ENCODE measurements at places on chromosomes 1 and 21. TPM values are rescaled to one million over a fixed set of nuclear protein-coding genes. Genes with fewer than 3 reads are reported as not detected.

Gene PPM1J
- total RNA-seq = 2.7 TPM

- no peaks in the 10 kb centered on the region for H3K36me3 ChIP-seq
- no peak overlapping the region for H3K4me3 ChIP-seq
- no peak for DNase-seq
- no peaks in the 10 kb centered on the region for H3K4me1 ChIP-seq
Observed at GRCh38 chr1:2466958-2467554, 9.0 kb upstream of the PLCH2 start.

- no peaks in the 10 kb centered on the region for H3K36me3 ChIP-seq
- H3K4me3 ChIP-seq = no peak overlapping the region
- DNase-seq = no peak
- no peak overlapping the region for H3K27ac ChIP-seq
Observed at GRCh38 chr1:102550729-102551384, 554.1 kb upstream of the OLFM3 start.

DNA sequence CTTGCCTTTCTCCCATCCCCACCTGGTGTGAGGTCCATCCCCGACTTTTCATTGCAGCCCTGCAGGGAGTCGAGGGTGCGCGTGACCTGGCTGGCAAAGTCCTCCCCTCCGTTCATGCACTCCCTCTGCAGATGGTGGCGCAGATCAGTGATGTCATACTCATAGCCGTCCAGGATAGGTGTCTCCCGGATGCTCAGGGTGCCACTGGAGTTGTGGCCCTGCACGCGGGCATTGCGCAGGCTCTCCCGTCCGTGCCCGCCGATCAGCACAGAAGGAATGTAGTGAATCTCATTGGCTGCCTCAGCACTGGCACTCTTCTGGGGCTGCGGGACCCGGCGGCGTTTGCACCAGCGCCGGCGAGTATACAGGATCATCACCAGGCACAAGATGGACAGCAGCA, 132.1 kb downstream of the ASTN1 start:
- no peaks in the 10 kb centered on the region for H3K4me1 ChIP-seq
- H3K36me3 ChIP-seq = no peaks in the 10 kb centered on the region
- no peak for DNase-seq
- H3K27ac ChIP-seq = no peak overlapping the region
- no peaks in the 10 kb centered on the region for H3K27me3 ChIP-seq

GRCh38 chr1:181124291-181124751, 35.8 kb downstream of the IER5 start:
- H3K27ac ChIP-seq = no peak overlapping the region
- H3K36me3 ChIP-seq = no peaks in the 10 kb centered on the region
- no peaks in the 10 kb centered on the region for H3K27me3 ChIP-seq

DNA sequence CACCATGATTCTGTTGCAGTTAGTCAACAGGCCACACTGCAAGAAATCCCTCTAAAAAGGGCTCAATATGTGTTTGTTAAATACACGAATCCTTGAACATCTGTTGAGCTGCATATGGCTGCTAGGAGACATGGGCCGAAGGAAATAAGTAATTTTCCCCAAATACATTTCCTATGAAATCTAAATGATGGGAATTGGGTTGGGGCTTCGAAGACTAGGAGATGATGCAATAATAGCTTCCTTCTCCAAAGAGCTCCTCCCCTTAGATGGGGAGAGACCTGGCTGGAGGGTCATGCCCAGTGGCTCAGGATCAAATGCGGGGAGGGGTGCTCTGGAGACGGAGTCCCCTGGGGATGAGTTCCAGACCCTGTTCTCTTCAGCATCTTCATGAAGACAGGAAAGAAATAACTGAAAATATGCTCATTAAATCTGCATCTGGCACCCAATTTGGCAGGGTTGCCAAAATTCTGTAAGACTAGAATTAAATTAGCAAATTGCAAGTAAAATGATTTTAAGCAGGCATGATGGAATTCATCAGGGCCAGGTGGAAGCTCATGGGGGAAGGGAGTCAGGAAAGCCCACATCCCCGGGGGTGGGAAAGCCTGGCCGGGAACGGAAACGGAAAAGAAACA, 165.0 kb upstream of the EDN2 start:
- no peaks in the 10 kb centered on the region for H3K27me3 ChIP-seq
- no peaks in the 10 kb centered on the region for H3K4me1 ChIP-seq
- no peak overlapping the region for H3K27ac ChIP-seq
- DNase-seq = no peak

GRCh38 chr1:14313731-14314431, 284.6 kb upstream of the KAZN start:
- no peaks in the 10 kb centered on the region for H3K27me3 ChIP-seq
- no peaks in the 10 kb centered on the region for H3K36me3 ChIP-seq
- H3K4me1 ChIP-seq = no peaks in the 10 kb centered on the region
- no peak for DNase-seq
- no peak overlapping the region for H3K4me3 ChIP-seq

DNA sequence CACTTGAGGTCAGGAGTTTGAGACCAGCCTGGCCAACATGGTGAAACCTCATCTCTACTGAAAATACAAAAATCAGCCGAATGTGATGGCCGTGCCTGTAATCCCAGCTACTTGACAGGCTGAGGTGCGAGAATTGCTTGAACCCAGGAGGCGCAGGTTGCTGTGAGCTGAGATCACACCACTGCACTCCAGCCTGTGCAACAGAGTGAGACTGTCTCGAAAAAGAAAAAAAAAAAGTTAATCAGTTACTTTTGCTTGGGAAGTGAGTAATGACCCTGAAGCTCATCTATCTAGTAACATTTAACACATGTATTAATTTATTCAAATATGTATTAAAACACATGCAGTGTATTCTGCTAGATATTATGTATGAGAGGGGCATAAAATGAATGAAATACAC, 49.4 kb downstream of the ZNF326 start:
- no peak overlapping the region for H3K27ac ChIP-seq
- H3K36me3 ChIP-seq = no peaks in the 10 kb centered on the region
- H3K4me1 ChIP-seq = no peaks in the 10 kb centered on the region
- DNase-seq = no peak
